ENCODE measurements at places on chromosomes 1 and 21.

- DNase-seq = no peak
Measured at GRCh38 chr1:61572046-61572445, 152.9 kb downstream of the TM2D1 start.

GRCh38 chr1:107525145-107525544, 384.3 kb downstream of the NTNG1 start:
- DNase-seq = no peak

DNA sequence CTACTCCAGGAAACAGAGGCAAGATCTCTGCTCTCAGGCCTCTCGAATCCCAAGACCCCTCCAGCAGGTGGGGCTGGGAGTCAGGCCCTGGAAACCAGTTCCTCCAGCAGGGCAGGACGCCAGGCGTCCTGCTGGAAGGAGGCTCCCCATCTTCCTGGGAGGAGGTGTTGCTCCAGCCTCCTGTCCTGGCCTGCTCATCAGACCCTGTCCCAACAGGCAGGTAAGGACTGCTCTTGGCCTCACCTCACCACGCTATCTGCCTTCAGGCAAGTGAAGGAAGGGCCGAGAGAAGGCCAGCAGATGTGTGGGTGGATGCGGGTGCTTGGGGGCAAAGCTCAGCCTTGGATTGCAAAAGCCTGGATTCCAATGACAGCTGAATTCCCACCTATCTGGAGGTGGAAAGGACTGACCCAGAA, 82.9 kb downstream of the SSBP3 start:
- no peak for DNase-seq

GRCh38 chr1:212188599-212189351, 96.4 kb upstream of the PPP2R5A start:
- peak; percentile 0 for DNase-seq

DNA sequence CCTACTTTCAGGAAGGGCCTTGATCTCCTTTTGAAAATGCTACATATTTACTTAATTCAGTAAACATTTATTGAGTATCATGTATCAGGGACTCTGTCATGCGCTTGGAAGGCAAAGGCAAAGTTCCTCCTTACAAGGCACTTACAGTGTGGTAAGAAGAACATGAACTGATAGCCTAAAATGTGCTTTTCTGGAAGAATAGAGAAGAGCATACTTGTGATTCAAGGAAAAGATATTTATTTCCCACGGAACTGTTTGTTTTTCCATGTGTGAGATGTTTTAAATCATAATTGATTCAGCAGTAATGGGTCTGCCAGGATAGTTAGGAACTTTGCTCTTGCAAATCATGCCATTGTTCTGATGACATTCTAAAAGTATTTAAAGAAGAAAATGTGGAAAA, 110.1 kb upstream of the ZNHIT6 start:
- no peak for DNase-seq

- peak; percentile 47 for DNase-seq
Measured at GRCh38 chr1:30759718-30760281, 2.2 kb upstream of the LAPTM5 start.

DNA sequence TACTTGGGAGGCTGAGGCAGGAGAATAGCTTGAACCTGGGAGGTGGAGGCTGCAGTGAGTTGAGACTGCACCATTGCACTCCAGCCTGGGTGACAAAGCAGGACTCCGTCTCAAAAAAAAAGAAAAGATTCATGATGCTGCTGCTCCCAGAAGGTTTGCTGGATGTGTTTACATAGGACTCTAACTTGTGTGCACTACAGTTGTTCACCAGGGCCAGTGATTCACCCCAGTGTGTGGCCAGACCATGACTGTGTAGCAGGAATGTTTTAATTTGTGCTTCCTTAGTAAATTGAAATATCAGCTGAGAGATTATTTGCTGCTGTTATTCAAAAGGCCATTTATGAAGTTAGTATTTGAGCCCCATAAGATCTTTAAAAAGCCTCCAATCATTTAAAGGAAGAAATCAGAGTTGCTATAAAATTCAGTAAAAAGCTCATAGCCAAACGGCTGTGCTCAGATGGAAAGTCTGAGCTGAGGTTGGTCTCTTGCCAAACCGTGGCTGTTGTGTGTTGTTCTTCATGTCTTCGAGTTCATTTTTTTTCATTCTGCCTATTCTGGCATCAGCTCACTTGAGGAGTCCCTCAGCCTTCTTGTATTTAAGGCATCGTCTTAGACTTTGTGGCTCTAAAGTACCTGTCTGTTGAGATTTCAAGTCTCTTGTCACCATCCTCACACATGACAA, 18.1 kb upstream of the PGD start:
- no peak for DNase-seq

DNA sequence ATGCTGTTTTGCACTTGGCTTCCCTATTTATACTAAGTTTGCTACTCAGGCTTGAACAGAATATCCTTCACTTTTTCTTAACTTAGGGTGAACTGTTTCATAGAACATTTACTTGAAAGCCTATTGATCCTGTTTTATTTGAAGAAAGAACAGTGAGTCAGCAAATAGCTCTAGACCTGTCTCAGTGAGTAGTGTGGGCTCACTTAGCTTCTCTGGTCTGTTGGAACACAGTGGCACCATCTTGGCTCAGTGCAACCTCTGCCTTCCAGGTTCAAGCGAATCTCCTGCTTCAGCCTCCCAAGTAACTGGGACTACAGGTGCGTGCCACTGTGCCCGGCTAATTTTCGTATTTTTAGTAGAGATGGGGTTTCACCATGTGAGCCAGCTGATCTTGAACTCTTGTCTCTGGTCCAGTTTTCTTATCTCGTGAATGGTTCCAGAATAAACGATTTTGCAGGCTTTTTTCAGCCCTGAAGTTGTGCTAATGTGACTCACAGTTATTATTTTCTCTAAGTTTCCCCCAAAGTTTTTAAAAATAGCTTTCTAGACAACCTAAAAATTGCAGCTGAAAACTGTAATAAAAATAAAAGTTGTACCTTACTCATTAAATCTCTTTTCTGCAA, 76.8 kb downstream of the KIF1B start:
- DNase-seq = no peak

DNA sequence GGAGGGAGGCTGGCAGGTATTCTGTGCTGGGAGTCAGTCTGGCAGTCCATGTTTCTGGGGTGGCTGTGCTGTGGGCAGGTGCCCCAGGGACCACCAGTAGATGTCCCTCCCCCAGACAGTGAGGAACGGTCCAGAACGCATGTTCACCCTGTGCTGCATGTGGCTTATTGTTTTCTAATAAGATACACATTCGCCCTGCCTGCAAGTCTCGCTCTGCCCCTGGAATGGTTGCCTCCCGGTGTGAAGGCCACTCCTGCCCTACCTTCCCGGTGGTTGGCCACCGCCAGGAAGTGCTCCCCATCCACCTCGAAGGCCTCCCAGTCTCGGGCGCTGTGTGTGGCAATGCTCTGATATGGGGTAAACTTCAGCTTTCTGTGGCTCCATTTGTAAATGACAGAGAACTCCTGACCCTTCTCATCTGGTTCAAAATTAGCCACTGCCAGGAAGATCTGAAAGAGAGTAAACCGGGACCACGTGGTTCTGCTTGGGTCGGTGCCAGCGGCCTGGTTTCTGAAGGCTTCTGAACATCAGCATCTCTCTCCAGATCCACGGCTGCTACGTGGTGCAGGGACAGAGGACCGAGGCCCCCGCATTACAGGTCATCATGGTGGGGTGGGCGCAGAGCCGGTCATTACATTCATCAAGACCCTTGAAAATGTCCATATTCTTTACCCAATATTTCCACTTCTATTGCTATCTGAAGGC, 14.5 kb downstream of the KRTAP10-1 start:
- no peak for DNase-seq

DNA sequence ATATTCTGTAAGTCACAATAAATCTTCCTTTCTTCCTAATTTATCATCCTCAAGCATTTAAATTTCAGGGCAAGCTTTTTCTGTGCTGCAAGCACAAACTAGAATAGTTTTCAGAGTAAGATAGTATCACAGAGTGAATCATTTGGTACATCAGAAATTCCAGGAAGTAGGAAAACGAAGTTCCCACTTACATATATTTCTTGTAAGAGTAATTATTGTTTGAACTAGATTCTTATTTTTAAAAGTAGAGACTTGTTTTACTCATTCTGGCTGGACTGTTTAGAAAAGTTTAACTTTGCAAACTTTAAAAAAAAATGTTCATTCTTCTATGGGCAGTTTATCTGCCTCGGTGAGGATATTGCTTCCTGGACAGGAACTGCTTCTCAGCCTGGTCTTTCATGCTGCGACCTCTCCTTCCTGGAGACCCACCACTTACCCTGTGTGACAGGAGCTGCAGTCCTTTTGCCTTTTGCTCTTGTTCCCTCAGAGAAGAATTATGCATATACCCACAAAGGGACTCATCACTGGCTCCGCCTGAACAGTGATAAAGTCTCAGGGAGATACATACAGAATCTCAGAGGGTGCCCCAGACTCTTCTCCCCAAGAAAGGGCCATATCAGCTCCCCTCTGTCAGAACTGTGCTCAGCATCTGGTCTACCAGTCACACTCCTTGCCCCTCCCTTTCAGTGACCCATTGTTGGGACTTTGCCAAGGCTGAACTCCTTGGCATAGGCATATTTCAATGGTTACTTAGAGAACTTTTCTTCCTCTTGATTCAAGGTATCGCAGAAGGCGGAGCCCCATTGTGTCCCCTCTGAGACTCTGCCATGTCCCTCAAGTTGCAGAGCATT, 102.7 kb upstream of the CD55 start:
- no peak for DNase-seq

- DNase-seq = no peak
Measured at GRCh38 chr21:25005388-25005787, 601.9 kb downstream of the MRPL39 start.

GRCh38 chr1:70840260-70840953, 207.2 kb downstream of the PTGER3 start:
- DNase-seq = no peak

- no peak for DNase-seq
Measured at GRCh38 chr1:96538883-96539282, 182.7 kb upstream of the PTBP2 start.

- DNase-seq = no peak
Measured at GRCh38 chr1:160258177-160258798, 4.1 kb downstream of the DCAF8 start.

DNA sequence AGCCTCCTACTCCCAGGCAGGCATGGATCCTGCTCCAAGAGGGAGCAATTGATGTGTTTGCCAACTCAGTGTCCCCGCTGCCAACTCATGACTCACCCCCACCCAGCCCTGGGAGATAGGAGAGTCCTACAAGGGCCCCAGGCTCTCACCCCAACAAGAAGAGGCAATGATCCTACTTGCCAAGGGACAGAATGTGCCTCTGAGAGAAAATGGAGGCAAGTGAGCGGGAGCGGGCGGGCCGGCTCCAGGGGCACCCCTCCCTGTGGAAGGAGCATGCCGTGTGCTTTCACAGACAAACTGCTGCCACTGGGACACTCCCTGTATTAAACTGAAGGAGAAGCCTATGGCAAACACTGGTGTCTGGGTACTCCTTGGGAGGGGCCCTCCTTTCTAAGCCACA, 16.7 kb downstream of the PKP1 start:
- DNase-seq = no peak

DNA sequence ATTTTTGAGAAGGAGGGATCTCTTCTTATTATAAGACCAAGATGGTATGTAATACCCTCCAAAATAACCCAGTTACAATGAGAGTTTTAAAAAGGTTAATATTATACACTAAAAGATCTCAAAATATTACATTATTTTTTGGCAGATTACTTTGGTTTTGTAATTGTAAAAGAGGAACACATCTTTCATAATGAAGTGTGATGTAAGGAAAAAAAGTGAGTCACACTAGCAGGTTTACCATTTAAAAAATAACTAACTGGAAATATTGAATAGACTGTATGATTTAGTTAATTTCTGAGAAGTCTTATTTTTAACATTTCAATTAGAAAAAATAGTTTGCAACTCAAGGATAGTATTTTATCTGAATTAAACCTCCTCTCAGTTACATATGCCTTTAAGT, 1.1 kb downstream of the F5 start:
- DNase-seq = no peak

- DNase-seq = no peak
Measured at GRCh38 chr1:206790502-206791250, 18.4 kb upstream of the IL10 start.

DNA sequence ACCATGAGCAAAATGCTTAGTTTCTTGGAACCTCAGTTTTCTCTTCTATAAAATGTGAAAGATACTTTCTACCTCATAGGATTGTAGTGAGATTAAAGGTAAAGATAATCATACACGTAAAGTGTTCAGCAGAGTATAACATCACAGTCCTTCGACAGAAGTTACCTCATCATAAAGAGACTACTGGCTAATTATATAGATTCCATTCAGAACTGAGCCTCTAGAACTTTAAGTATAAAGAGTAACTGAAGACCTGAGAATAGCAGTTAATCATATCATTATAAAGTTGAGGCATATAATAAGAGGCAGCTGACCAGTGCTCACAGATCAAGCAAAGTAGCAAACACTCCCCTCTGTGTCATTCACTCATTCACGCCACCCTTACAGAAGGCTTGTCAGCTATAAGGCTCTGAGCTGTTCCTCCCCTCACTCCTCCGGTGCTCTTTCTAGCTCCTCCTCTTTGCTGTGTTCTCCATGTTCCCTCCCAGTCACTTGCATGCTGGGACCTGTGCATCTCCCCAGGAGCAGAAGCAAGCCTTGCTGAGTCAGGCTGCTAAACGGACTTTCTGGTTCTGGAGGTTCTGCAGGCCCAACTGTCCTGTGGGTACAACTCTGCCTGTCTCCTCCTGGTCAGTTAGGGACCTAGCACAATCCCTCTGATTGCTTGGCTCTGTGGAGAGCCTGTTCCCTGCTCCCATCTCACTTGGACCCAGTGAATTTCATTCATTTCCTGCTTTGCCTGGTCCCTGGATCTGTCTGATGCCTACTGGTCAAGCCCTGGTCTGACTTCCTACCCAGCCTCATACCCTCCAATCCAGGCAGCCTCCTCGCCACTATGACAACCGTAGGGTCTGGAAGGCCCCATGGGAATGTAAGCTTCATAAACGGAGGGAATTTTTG, 28.3 kb upstream of the LY9 start:
- DNase-seq = no peak

DNA sequence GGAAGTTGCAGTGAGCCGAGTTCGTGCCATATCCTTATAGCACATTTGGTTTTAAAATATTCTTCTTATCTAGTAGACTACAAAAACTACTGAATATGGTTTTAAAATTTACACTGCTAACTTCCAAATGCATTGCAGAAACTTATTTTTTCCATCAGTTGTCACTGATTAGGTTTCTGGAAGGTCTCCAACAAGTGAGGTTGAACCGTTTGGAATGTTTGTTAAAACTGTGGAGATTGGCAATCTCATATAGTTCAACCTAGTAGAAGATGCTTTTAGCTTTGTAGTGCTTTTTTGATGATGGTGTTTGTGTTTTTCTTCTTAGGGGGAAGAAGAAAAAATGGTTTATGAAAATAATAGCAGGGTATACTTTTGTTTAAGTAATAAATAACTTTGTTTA, 12.9 kb downstream of the CENPF start:
- no peak for DNase-seq

GRCh38 chr1:224789311-224789710, 140.2 kb upstream of the DNAH14 start:
- DNase-seq = no peak

Measured in stimulated activated CD8-positive, alpha-beta memory T cell treated with anti-CD3 and anti-CD28 coated beads, Interleukin-4, amount 100 ng/mL, for 4 hours (primary cell).